Vein endothelial cell (primary cell): ENCODE measurements at places on chromosomes 5 and 9. TPM values are rescaled to one million over a fixed set of nuclear protein-coding genes. Genes with fewer than 3 reads are reported as not detected.

Gene BASP1
- total RNA-seq: 19.2 and 31.7 TPM in 2 replicates

Gene CSF1R
- total RNA-seq: not detected in 2 replicates

Gene PCDHA13
- not detected in 2 replicates for total RNA-seq

Gene IL5
- total RNA-seq: not detected in 2 replicates

Gene SOX30
- not detected in 2 replicates for total RNA-seq

Gene AJM1
- total RNA-seq: 0.65 and 0.67 TPM in 2 replicates

Gene PLAC8L1
- total RNA-seq: 0.29 TPM in 1 of 2 replicates, not detected in the other

Gene RAB3C
- 0.57 and 4.9 TPM in 2 replicates for total RNA-seq

Gene TPPP
- total RNA-seq: under 0.01 TPM in 2 replicates

Gene TMC1
- 0.33 and 0.67 TPM in 2 replicates for total RNA-seq

Gene ATP6V1G1
- 112 and 127 TPM in 2 replicates for total RNA-seq

Gene ROR2
- under 0.01 TPM in 1 of 2 replicates, not detected in the other for total RNA-seq

Gene MAMDC2
- total RNA-seq: 8.5 and 23.2 TPM in 2 replicates

Gene HSD17B3
- not detected in 2 replicates for total RNA-seq

Gene KIF20A
- 33.6 and 61.7 TPM in 2 replicates for total RNA-seq

Gene CEL
- total RNA-seq: under 0.01 and 0.29 TPM in 2 replicates

Gene IFNK
- not detected in 2 replicates for total RNA-seq

Gene RGS3
- total RNA-seq: 360 and 441 TPM in 2 replicates

Gene SPACA9
- total RNA-seq: 1.2 and 2.6 TPM in 2 replicates

Gene BSPRY
- total RNA-seq: not detected in 2 replicates

Gene MARCOL
- not detected in 2 replicates for total RNA-seq

Gene TRIP13
- 25.2 and 35.3 TPM in 2 replicates for total RNA-seq

Gene CYLC2
- total RNA-seq: not detected in 2 replicates

Gene INSL4
- total RNA-seq: not detected in 2 replicates

Gene CARD6
- total RNA-seq: 35.9 and 45.8 TPM in 2 replicates

Gene SELENOP
- total RNA-seq: 4.9 and 7.4 TPM in 2 replicates

Gene SH3TC2
- total RNA-seq: 15.4 and 19.3 TPM in 2 replicates

Gene IGIP
- total RNA-seq: 4.9 and 5.3 TPM in 2 replicates

Gene FOXD4L4
- 0.19 and 0.33 TPM in 2 replicates for total RNA-seq

Gene PTGS1
- total RNA-seq: 5.2 and 5.5 TPM in 2 replicates
